Vagina (tissue), 2 donors: ENCODE measurements at places on chromosomes 12 and 14. TPM values are rescaled to one million over a fixed set of nuclear protein-coding genes. Genes with fewer than 3 reads are reported as not detected.

DNA sequence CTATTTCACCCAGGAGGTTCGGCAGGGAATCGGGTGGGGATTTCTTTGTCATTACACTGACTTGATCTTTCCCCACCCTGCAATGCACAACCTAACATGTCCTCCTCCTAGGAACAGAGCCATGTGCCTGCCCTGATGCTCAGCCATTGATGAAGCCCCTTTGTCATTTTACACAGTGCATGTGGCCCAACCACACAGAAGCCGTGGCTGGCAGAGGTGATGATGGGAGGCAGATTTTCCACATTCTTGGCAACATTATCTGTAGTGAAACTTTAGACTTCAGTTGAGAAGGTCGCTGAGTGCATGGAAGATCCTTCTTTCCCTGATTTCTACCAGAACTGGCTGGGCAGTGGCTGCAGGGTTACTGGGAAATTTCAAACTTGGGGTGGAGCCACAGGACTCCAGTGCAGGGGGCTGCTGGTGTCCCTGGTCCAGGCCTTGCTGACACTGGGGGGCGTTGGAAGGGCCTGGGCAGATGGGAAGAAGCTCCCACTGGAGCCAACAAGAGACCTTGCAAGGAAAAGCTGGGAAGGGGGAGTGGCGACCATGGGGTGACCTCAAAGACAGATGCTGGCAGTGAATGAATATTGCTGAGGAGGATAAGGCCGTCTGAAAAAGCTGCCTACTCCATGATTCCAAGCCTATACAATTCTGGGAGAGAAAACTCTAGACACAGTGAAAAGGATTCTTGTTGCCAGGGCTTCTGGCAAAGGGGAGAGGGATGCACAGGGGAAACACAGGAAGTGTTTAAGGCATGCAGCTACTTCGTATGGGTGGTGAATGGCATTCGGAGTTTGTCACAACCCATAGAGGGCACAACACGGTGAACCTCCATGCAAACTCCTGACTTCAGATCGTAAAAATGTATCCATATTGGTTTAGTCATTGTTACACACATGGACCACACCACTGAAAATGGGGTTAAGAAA, 41.8 kb upstream of the P2RX7 start:
- no peak for DNase-seq
- no peaks in the 10 kb centered on the region for H3K27me3 ChIP-seq
- H3K36me3 ChIP-seq, result no peaks in the 10 kb centered on the region
- no peak overlapping the region for H3K4me3 ChIP-seq
- H3K4me1 ChIP-seq, result peaks cover 6% of the 10 kb centered on the region

DNA sequence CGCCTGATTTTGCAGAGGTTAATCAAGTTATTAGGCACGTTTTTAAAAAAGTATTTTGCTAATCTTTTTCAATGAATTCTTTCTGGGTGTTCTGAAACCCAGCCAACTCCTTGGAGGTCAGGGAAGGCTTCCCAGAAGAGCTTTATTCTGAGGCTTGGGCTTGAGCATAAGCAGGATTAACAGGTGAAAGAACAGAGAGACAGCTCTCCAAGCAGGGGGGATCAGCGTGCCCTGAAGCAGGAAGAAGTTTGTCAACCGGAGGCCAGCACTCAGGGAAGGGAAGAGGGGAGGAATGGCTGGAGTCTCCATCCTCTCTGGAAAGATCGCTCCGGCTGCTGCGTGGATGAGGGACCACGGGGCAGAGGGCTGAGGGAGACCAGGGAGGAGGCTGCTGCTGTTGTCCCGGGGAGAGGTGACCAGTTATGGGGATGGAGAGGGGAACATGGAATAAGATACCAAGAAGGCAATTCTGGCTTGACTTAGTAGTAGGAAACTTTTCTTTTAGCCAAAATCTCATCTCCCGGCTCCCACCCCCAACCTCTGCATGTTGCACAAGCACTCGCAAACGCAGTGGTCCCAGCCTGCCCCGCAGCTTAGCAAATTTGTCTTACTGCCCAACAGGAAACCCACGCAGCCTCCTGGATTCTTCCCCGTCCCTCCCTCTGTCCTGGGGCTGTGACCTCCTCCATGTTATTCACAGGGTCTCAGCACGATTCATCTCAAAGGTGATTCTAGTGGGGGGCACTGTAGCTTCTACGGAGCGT, 1.1 kb upstream of the SSH1 start:
- H3K4me3 ChIP-seq, result peak overlapping the region; percentile 88
- peak; percentile 87 for DNase-seq
- H3K4me1 ChIP-seq, result peaks cover 41% of the 10 kb centered on the region

DNA sequence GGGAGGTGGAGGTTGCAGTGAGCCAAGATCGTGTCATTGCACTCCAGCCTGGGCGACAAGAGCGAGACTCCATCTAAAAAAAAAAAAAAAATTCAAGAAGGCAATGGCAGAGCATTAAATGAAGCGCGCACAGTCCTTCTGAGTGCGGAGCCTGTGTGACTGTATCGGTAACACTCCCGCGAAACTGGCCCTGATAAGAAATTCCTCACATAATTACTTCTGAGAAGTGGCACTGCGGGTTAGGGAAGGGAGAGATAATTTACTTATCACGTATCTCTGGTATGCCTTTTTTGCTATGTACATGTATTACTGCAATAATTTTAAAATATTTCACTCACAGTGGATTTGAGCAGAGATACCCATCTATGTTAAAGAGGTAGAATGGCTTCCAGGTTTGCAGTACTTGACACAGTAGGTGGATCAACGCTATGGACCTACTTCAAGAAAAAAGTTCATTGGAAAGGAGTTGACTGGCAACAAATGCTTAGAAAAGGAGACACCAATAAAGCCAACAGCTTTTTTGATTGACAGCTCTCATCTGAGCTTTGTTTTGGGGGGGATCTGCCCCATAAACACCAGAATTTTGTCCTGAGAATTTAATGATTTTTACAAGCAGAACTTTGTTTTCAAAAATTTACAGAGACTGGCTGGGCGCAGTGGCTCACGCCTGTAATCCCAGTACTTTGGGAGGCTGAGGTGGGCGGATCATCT, 29.2 kb upstream of the SPTLC2 start:
- H3K4me1 ChIP-seq, result peaks cover 11% of the 10 kb centered on the region
- DNase-seq, result no peak
- no peaks in the 10 kb centered on the region for H3K36me3 ChIP-seq
- H3K27ac ChIP-seq, result no peak overlapping the region

DNA sequence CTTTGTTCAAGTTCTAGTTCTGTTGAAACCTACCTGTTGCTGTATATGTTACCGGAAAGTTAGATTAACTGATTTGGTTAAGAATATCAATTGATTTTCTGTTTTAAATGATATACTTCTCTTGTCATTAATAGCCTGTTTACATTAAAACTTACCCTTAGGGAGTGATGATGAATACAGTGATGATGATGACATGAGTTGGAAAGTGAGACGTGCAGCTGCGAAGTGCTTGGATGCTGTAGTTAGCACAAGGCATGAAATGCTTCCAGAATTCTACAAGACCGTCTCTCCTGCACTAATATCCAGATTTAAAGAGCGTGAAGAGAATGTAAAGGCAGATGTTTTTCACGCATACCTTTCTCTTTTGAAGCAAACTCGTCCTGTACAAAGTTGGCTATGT, 33.0 kb downstream of the CAND1 start:
- DNase-seq, result no peak
- H3K4me1 ChIP-seq, result no peaks in the 10 kb centered on the region
- no peaks in the 10 kb centered on the region for H3K27me3 ChIP-seq
- H3K27ac ChIP-seq, result no peak overlapping the region
- H3K36me3 ChIP-seq, result peaks cover 70% of the 10 kb centered on the region

GRCh38 chr12:94793191-94793595, 142.8 kb upstream of the TMCC3 start:
- no peak for DNase-seq
- no peaks in the 10 kb centered on the region for H3K27me3 ChIP-seq
- H3K4me3 ChIP-seq, result no peak overlapping the region
- H3K4me1 ChIP-seq, result no peaks in the 10 kb centered on the region
- no peaks in the 10 kb centered on the region for H3K36me3 ChIP-seq
- no peak overlapping the region for H3K27ac ChIP-seq

DNA sequence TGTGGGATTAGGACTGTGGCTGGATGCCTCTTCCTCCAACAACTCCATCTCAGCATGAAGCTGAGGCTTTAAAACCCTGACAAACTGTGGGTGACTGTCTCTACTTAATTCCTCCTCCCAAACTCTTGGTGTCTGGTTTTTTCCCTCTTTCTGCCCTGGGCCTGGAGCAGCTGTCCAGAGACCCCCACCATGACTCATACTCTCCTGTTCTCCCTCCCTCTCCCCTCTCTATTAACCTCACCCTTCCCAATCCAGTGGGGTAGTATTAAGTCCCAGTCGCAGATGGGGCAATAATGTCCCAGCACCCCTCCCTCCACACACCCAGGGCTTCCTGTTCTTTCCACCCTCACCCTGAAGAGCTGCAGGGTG, 2.0 kb upstream of the DNAJC14 start:
- H3K4me3 ChIP-seq, result peak overlapping the region; percentile 87
- peaks cover 59% of the 10 kb centered on the region for H3K4me1 ChIP-seq
- no peaks in the 10 kb centered on the region for H3K36me3 ChIP-seq
- DNase-seq, result no peak
- no peaks in the 10 kb centered on the region for H3K27me3 ChIP-seq

Gene KRT73
- not detected for total RNA-seq

- no peak overlapping the region for H3K4me3 ChIP-seq
- no peak overlapping the region for H3K27ac ChIP-seq
- H3K27me3 ChIP-seq, result no peaks in the 10 kb centered on the region
- H3K4me1 ChIP-seq, result no peaks in the 10 kb centered on the region
- DNase-seq, result no peak
- H3K36me3 ChIP-seq, result no peaks in the 10 kb centered on the region
Measured at GRCh38 chr12:107558816-107559382, 126.7 kb upstream of the PWP1 start.

Gene PRH2
- total RNA-seq, result not detected

Gene RPL10L
- total RNA-seq, result not detected

Gene ZFYVE21
- 172 TPM for total RNA-seq

DNA sequence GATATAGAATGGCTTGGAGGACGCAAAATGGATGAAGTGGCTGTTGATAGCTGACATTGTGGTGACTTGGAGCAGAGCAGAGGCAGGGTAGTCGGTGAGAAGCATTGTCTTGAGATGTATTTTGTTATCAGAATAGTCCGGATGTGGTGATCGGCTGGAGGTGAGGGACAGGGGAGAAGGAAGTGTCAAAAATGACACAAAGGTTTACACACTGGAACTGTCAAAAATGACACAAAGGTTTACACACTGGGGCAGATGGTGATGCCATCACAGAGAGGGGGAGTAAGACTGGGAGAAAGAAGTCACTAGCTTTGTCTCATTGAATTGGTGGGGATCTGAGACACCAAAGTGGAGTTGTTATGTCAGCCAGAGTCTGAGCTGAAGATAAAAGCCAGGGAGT, 30.1 kb downstream of the CDKL1 start:
- H3K27ac ChIP-seq, result no peak overlapping the region
- H3K4me1 ChIP-seq, result peaks cover 24% of the 10 kb centered on the region
- no peak overlapping the region for H3K4me3 ChIP-seq
- H3K36me3 ChIP-seq, result no peaks in the 10 kb centered on the region
- H3K27me3 ChIP-seq, result no peaks in the 10 kb centered on the region

- peak; percentile 86 for DNase-seq
- no peak overlapping the region for H3K4me3 ChIP-seq
- no peaks in the 10 kb centered on the region for H3K27me3 ChIP-seq
- H3K4me1 ChIP-seq, result peaks cover 19% of the 10 kb centered on the region
Measured at GRCh38 chr14:90624227-90624626, 192.0 kb downstream of the TTC7B start.

DNA sequence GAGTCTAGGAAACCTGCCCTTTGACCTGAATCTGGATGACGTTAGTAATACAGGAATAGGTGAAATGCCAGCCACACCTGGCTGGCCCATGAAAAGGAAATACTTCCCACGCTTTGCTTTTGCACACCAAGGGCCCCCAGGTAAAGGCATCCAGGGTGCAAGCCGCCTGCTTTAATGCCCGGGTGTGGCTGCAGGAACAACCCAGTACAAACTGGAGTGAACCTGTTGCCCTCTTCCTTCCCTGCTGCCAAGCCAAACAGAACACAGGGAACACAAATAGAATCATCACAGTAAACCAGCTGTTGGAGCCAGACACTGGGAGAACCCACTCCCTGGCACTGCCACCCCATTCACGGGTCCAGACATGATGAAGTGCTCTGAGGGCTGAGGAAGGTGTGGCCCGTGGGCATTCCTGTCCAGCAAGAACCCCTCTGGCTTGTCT, 24.2 kb upstream of the FOS start:
- peaks cover 42% of the 10 kb centered on the region for H3K4me1 ChIP-seq
- H3K36me3 ChIP-seq, result no peaks in the 10 kb centered on the region
- H3K4me3 ChIP-seq, result no peak overlapping the region
- no peak for DNase-seq

Gene KRT3
- not detected for total RNA-seq

Gene SLC4A8
- 0.74 TPM for total RNA-seq

DNA sequence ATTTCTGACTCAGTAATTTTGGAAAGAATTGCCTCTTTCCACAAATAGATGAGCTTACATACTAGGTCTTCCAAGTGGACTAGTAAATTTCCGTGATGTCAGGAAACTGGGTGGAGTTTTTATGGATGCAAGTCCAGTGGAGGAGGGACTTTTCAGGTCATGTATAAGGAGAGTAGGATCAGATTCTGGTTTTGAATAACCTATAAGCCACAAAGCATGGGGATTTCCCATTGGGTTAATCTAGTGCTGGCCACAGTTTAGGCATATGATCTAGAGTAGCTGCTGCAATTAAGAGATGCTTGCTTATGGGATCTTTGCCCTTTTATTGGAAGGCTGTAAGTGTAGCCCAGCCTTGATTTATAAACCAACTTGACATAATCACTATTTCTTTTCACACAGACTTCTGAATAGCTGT, 33.8 kb downstream of the STK38L start:
- peak overlapping the region; percentile 81 for H3K27ac ChIP-seq
- no peak overlapping the region for H3K4me3 ChIP-seq
- H3K27me3 ChIP-seq, result no peaks in the 10 kb centered on the region
- H3K4me1 ChIP-seq, result peaks cover 77% of the 10 kb centered on the region

GRCh38 chr14:100416921-100417860, 94.1 kb downstream of the SLC25A47 start:
- H3K36me3 ChIP-seq, result no peaks in the 10 kb centered on the region
- peaks cover 11% of the 10 kb centered on the region for H3K4me1 ChIP-seq

GRCh38 chr12:65902500-65902899, 78.2 kb downstream of the HMGA2 start:
- no peak for DNase-seq
- H3K27me3 ChIP-seq, result no peaks in the 10 kb centered on the region
- H3K36me3 ChIP-seq, result no peaks in the 10 kb centered on the region
- no peaks in the 10 kb centered on the region for H3K4me1 ChIP-seq
- no peak overlapping the region for H3K4me3 ChIP-seq

Gene PZP
- not detected for total RNA-seq

DNA sequence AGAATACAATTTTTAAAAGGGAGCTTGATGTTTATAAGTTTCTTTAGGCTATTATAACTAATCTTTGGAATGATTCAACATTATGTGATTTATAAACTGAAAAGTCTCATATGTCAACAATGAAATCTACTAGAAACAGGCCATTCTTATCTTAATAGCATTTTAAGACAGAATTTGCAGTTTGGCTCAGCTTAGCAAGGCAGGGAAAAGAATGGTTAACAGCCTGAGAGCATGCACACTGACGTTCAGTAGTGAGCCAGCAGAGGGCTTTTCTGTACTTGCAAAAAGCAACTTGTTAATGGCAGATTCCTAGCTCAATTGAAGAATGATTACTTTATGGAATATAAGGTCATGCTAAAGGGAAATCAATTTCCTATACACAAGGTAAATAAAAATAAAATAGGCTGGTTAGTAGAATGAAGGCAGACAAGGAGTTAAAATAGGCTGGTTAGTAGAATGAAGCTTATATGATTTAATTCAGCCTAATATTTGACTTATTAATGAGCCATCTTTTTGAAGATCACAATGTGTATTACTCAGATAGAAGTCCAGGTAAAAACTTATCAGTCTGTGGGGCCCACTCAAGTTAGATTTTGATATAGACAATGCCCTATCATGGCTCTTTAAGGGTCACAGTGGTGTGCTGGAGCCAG, 95.9 kb downstream of the OTOGL start:
- H3K4me3 ChIP-seq, result no peak overlapping the region
- no peaks in the 10 kb centered on the region for H3K36me3 ChIP-seq
